ENCODE measurements at places on chromosomes 12 and 14.

DNA sequence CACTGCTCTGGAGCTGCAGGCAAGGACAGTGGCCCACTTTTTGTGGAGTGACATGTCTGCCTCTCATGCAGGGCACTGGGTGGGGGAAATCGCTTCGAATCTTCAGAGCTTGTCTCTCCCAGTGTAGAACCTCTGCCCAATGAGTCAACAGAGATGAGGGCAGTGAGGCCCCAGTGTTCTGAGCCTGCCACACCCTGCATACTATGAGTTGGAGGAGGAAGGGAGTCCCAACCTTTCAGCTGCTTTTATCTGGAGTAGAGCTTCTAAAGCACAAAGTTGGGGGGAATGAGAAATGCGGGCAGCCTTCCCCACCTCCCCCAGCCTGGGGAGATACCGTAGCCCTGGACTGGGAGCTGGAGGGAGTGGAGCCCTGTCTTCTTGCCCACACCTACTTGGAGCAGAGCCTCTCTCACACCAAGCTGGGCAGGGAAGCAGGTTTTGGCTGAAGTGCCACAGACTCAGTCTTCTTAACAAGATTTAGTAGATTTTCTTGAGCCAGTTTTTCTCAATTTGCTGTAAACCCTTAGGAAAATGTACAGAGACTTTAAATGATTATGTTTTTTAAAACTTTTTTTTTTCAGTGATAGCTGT, 159.1 kb downstream of the ADGRD1 start:
- no peak for DNase-seq

DNA sequence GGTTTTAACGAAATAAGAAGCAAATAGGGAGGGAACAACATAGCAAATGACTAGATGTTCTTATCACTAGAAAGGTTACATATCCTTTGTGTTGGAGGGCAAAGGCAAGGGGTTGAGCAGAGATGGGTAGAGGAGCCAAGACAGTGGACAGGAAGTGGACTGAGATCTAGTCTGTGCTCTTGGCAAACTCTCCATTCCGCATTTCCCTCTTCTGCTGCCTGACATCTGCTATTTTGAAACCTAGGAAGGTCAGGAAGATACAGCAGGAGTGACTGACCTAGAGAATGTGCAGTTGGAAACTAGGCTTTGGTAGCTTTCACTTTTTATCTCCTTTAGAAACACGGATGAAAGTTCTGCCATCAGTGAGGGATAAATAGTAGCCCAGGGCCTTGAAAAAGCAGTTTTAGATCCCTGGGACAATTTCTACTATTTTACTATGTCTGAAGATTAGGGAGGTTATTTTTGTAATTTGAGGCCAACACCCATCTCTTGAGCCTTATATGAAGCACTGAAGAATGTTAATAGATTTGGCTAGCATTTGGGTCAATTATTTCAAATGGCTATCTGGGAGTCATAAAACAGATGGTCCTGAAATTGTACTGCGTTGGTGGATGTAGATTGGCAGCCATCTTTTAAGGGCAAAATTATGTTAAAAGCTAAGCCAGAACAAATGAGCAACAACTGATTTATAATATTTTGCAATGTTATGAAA, 410.3 kb downstream of the PCNX1 start:
- no peak for DNase-seq

GRCh38 chr14:64966976-64967375, 5.2 kb downstream of the RAB15 start:
- no peak for DNase-seq

GRCh38 chr12:27966870-27967269, 5.7 kb downstream of the PTHLH start:
- no peak for DNase-seq

DNA sequence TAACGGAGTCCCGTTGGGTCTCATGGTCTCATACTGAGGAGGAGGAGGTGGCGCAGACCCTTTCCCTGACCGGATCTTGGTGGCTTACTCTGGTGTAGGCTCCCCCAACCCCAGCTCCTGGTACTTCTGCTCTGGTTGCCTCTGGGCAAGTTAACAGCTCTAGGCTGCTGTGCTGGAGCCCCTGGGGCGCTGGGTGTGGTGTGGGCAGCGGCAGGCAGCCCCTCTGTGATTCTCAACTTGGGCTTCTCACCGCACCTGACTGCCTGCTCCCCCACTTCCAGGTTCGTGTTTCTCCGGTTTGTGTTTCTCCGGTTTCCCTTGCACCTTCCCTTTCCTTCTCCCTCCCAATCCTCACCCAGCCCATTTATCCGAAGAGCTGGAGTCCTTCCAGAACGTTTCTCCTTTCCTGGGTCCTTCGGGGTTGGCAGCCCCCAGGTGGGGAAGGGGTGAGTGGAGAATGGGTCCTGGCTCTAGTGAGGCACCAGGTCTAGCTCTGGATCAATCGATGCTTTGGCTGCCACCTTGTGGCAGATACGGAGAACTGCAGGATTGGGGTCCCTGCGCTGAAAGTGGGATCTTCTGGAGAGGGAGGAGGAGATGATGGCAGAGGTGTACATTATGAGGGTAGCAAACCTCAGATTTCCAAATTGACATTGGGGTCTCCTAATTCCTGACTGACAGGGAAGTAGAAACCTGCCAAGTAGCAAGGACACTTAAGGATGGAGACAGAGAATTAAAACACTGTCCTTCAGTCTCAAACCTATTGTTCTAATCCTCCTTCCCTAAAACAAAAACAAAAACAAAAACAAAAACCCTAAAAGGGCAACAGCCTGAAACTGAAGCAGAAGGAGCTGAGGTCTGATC, 8.3 kb downstream of the CISTR start:
- DNase-seq, result peak; percentile 65

DNA sequence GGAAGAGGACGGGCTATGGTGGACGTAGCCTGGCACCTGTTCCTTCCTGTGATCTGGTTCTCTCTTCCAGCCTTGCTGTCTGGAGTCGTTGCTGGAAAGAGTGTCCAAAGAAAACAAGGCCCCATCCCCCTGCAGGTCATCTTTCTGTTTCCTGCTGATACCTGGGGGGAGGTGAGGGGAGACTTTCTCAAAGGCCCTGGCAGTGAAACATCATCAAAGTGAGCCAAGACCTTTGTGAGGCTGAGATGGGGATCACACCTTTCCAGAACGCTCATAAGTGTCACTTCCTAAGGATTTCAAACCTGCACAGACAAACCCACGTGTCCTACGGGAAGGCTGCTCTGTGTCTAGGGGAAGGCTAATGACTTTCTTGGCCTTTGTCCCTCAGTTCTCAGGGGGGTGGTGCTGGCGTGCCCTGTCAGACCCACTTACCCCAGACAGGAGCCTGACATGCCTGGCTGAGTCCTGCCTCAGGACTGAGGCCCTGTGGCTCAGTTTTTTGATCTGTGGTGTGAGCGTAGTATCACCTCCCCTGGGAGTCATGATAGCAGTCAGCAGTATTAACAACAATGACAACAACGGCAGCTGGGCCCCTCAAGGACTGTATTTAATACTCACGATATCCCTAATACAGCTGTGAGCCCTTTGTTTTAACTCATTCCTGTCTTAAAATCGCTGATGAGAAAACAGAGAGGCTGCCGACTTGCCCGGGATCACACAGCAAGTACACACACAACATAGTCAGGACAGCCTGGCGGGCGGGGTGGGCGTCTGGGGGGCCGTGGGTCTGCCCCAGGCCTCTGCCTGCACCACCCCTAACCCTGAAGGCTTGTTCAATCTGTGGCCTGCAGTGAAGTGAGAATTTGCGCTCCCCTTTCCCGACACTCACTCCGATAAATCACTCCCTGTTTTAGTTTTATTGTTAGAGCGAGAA, 235.2 kb downstream of the SLC41A2 start:
- no peak for DNase-seq

DNA sequence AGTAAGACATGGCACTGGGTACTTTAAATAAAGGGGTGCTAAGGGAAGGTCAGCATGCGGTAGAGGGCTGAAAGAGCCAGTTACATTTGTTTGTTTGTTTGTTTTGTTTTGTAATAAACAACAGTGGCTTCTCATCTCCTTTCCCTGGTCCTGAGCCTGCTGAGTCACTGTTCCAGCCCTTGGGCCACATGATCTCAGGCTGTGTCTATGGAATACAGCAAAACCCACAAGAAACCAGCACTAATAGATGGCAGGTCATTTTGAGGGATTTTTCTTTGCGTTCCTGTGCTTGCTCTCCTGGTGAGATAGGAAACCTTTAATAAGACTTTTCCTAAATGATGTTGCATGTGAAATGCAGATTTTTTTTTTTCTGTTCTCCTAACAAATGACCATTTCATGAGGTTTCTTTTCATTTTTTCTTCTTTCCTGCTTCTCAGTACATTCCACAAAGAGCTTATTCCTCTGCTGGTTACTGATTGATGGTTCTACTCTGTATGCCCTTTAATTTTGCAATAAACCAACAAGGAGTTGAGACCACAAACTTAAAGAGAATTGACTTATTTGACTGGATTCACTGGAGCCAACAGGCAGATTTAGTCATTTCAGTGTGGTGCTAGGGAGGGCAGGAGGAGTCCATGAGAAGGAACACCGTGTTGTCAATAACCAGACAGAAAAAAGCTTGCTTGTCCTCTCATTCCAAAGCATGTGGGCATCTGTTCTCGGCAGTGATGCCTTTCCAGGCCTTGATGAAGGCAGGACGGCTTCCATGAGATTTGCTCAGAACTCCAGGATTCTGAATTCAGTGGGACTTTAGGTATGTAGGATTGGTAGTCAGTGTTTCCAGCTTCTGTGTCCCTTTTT, 459.2 kb downstream of the RAD51B start:
- DNase-seq, result no peak

DNA sequence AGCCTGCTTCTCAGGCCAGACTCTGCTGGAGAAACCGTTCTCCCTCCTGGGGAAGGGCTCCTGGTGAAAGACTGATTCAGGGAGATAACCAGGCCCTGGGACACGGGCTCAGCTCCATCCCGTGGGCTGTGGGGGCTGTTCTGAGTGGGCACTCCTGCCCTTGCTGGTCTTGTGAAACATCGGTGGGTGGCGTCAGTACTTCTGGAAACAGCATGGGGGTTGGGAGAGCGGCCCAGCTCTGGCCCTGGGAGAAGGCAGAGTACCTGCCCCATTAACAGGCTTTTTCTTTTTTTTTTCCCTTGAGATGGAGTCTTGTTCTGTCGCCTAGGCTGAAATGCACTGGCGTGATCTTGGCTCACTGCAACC, 786 bp downstream of the SLC25A47 start:
- DNase-seq, result no peak

GRCh38 chr14:102496958-102497744, 12.4 kb downstream of the ANKRD9 start:
- no peak for DNase-seq

DNA sequence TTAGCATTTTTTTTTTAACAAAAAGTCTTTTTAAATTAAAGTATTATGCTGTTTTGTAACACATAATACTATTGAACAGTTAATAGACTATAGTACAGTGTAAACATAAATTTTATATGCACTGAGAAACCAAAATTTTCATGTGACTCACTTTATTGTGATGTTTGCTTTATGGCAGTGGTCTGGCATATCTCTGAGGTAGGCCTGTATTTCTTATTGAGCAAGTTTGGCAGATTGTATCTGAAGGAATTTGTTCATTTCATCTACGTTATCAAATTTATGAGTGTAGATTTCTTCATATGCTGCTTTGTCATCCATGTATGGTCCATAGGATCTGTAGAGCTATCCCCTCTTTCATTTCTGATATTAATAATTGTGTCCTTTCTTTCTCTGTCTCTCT, 78.8 kb upstream of the PDE3A start:
- DNase-seq, result no peak

GRCh38 chr12:81095501-81096232, 17.8 kb downstream of the ACSS3 start:
- no peak for DNase-seq

GRCh38 chr12:64229240-64229639, 7.1 kb upstream of the KICS2 start:
- DNase-seq, result no peak

- DNase-seq, result no peak
Observed at GRCh38 chr14:31021576-31021949, 3.9 kb upstream of the AP4S1 start.

DNA sequence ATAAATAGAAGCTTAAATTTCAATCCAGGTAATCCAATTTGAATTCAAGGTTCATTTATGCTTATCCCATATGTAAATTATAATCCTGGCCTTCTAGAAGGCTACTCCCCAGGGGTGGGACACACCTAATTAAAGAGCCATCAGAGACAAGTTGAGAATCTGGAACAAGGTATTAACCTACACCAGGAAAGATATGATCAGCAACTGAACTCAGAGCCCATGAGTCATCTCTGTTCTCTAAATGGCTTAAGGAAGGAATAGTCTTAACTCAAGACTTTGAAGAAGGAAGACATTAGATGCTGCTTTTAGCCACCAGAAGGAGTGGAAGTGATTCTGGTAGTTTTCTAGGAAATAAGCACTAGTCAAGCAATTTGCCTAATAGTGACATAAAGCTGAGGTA, 88.0 kb downstream of the KIF21A start:
- DNase-seq, result no peak

GRCh38 chr12:53185582-53186153, 4.9 kb upstream of the CSAD start:
- no peak for DNase-seq

DNA sequence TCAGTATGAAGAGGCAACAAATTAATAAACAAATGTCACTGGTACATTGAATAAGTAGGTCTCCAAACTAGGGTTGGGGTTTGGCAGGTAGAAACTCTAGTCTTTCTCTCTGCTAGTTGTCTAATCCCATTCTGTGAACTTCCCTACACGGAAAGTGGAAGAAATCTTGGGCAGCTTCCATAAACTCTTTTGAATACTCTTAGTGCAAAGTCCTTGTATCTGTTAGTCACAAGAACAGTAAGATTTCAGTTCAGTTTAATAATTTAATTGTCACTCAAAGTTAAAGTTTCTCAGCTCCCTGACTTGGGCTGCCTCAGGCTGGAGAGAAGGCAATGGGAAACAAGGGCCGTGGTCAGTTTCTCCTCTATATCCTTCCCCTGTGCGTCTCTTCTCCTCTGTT, 135.4 kb upstream of the MDM1 start:
- no peak for DNase-seq

- DNase-seq, result no peak
Observed at GRCh38 chr14:104334424-104335161, 196.2 kb downstream of the KIF26A start.

DNA sequence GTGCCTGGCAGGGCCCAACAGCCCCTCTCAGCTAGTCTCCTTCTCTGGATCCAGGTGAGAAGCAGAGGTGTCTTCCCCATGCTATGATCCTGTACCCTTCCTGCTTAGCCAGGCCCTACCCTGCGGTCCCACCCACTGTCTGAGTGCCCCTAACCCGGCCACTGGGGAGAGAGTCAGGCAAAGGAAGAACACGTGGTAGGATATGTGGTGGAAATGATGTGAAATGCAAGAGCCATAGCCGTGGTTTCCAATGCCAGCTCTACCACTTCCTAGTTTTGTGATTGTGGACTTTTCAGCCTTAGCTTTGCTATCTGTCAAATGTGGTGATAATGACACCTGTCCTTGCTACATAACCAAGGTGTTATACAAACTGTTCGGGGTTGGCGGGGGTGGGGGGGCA, 15.8 kb downstream of the KRT2 start:
- DNase-seq, result no peak

DNA sequence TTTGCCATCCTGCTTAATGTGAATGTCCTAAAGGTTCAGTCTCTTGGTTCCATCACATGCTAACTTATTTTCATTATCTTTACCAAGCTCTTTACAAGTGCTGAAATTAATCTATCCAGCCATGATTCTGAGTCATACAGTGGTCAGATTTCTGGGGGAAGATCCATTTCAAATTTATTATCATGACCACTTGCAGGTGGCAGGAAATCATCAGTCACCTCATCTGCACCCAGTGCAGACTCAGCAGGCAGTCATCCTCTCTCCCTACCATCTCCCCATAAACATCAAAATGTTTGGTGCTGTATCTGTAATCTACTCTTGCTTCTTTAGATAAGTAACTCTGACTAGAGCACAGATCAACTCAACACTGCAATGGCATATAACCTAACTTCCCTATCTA, 23.5 kb downstream of the ATG14 start:
- no peak for DNase-seq

Data from D721Med (cell line).